ENCODE measurements at places on chromosomes 1 and 21.
A peak's percentile ranks its signal among the peaks of the same experiment; 100 is the strongest.

DNA sequence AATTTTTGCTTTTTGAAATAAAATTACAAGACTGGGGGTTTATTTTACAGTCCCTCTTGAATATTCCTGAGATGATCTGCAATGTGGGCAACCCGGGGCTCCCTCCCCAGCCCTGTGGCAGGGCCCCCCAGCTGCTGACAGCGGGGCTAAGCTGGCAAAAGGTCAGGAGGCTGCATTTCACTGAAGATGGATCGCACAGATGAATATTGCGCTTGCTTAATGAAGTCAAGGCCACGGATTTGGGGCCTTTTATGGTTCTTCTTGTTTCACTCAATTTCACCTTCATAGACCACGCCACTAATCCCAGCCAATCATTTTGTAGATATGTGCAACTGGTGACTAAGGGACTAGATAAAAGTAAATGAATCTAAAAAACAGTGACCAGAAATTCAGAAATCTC lies 50.8 kb upstream of the SLC22A15 start:
- no peak for DNase-seq

DNA sequence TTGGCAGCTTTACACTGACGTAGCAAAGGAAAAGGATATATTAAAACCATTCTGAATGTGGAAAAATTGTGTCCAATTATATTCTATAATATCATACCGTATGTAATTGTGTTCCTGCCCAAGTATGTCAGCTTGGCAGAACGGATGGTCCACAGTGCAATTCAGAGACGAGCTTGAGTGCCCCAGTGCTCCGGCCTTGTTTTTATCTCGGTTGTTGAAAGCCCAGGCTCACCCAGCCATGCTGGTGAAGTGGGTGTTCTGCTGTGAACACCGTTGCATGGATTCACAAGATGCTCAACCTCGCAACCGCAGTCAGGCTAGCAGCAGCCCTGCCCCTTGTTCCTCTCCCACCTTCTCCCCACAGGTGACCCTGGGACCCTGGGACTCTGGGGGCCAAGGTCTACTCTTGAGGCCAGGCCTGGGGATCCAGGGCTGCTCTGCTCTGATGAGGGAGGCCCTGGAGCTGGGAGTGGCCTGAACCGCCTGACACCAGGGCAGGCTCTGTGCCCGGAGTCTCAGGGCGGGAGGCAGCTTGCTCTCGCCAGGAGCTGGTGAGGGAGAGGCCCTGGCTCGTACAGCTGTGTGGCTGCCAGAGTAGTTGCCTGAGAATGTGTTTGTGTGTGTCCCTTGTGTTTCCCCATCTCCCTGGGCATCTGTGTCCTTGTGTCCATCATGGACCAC lies 11.2 kb downstream of the PTPRF start:
- DNase-seq, result no peak

DNA sequence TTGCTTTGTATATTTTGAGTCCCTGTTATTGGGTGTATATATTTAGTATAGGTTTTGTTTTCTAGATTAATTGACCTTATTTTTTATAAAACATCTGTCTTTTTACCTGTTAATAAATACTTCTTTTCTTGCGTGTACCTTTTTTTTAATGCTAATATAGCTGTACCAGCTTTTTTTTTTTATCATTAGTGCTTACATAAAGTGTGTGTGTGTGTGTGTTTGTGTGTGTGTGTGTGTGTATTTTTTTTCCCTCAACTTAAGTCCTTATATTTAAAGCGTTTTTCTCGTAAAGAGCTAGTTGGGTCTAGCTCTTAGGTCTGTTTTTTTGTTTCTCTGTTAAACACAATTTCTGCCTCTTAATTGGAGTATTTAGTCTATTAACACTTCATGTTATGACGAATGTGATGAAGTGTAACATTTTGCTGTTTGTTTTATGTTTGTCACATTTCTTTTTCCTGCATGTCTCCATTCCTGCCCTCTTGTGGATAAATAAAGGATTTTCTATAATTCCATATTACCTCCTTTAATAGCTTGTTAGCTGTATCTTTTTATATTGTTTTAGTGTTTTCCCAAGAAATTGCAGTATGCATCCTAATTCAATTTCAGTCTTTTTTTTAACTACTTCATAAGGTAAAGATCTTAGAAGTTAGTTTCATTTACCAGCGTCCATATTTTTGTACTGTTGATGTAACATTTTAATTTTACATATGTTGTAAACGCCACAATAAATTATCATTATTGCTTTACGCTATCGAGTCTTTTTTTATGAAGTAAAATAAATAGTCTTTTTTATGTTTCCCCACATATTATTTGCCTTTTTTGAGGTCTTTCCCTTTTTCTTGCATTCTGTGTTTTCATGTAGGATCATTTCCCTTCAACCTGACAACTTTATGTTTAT lies 4.3 kb downstream of the PRMT2 start:
- peak; percentile 25 for DNase-seq

DNA sequence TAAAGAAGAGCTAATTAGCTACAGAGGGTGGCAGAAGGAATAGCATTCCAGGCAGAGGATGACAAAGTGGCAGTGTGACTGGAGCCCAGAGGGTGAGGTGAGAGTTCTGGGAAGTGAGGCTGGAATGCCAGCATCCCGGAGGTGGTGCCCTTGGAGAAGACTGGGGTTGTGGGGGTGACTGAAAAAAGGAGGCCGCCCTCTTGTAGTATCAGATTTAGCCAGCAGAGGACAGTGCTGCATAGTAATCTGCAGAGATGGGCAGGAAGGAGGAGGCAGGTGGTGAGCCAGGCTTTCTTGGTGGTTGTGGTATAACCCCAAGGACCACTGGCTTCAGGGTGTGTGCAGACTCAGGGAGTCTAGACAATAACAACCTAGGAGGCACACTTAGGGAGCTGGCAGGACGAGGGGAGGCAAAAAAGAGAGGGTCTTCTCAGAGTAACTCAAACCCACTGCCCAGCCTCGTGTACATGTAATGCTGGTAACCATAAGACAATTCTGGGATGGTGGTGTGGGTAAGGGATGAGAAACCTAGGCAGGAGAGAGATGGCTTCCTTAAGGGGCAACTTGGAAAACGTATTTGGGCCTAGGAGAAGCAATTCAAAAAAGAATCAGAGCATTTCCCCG lies 30.5 kb downstream of the MROH7 start:
- peak; percentile 38 for DNase-seq

DNA sequence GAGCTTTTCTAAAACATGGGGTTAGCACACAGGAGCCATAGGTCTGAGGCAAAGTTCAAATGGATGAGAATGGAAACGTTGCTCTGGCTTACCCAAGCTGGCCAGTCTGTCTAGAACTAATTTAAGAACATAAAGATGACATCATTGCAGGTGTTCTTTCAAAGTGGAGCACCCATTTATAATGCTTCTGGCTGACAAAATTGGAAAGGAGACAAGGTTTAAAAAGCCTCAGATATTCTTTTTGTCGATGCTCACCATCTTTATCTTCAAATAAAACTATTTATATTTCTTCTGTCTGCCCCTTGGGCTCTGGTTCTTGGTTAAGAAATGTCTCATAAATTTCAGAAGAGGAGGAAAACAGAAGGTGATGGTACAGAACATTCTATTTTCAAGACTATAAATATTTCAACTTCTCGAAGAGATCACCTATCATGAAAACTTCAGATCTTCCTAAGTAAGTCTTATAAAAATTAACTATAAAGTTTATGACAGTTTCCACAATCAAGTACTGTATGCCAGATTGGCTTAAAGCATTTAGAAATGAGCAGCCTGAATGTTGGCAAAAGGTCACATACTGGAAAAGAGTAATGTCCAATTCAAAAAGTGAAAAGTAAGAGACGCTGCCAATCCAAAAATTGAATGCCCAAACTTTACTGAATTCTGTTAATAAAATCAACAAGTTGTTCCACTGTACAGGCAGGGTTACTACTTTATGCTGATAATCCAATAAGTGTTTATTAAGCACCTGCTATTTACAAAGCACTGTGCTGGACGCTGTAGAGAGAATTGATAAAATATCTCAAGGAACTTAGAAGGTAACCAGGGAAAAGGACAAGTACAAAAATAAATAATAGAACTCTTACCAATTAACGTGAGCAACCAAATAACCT lies 92.0 kb downstream of the ETS2 start:
- no peak for DNase-seq

DNA sequence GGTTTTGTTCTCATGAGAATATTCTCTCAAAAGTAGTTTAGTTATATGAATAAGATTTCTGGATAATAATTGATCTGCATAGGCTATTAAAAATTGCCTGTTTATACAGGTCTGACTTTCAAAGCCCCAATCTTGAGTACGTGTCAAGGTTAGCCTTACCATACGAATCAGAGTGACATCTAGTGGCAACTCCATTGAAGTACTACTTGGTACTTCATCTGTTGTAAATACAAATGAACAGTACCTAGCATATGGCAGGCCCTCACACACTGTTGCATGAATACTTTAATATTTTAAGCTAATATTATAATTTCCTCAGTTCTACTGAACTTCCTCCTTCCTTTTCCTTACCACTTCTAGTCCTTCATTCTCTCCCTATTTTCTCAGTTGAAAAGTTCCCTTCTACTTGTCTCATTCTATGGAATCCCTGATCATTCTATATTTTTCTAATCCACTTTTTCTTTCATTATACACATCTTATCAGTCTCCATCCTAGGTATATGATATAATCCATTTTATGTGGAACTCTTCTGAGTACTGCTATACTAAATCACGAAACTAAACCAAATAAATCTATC lies 101.2 kb downstream of the AKT3 start:
- DNase-seq, result peak; percentile 64

DNA sequence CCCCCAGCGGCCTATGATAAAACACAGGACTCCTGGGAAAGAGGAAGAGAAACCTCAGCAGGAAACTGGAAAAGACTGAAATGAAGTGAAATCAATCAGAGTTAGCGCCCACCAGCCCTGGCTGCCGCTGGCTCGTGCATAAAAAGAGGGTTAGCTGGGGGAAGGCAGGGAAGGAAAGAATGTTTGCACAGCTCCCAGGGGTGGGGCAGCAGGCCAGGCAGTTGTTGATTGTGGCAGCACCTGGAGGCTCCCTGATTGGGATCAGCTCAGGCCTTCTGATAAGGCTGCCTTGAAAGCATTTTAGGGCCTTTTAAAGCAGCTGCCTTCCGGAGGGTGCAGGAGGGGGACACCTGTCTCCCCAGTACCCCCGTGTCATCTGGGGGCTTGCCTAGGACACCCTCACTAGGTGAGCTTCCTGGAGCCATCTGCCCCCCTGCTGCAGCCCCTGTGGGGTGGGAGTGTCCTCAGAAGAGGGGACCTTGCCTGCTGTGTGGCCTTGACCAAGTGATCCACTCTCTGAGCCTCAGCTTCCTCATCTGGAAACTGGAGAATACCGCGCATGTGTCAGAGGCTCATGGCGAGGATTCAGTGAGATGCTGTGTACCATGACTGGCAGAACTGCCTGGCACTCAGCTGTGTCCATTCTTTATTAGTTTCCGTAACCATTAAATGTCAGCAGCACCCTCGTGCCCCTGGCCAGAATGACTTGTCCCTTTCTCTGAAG lies 6.6 kb downstream of the EPHB2 start:
- no peak for DNase-seq
